ENCODE measurements at places on chromosomes 1 and 21.

DNA sequence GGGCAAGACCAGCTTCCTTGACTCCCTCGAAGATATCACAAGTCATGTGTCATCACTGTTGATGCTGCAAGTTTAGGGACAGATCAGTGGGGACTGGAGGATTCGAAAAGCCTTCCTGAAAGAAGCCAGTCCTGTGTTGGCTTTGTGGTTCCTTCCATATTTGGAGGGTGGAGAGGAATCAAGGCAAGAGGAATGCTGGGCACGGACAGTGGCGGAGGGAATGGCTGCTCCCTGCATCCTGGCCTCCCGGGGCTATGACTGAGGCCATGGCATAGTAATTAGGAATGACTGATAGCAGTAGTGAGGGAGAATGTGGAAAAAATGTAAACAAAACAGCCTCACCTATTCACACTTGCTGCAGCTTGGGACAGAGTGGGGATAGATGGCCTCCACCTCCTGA, 36.4 kb downstream of the VANGL1 start:
- DNase-seq = no peak

GRCh38 chr1:22830757-22831340, 120.2 kb downstream of the EPHB2 start:
- no peak for DNase-seq

GRCh38 chr21:40754466-40754865, 92.5 kb downstream of the DSCAM start:
- no peak for DNase-seq

DNA sequence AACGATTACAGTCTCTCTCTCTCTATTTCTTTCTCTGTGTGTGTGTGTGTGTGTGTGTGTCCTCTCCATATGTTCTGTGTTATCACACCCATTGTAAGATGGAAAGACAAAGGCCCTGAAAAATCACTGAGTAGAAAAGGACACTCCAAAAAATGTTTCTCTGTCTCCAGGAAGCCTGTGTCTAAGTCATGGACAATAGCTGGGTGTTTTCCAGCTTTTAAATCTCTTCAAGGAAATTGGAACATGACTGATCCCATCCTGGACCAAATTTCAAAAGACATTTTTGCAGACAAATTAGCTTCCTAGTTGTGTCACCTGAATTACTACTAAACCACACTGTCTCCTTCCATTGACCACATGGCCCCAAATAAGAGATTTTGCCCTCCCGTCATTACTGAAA, 31.0 kb upstream of the LMX1A start:
- DNase-seq = no peak

GRCh38 chr1:243396876-243397275, 141.0 kb downstream of the SDCCAG8 start:
- DNase-seq = no peak

GRCh38 chr1:235079443-235080296, 49.0 kb downstream of the TOMM20 start:
- DNase-seq = peak; percentile 18

GRCh38 chr1:152096931-152097330, 8.1 kb upstream of the TCHHL1 start:
- DNase-seq = no peak
